GDM1 (cell line): ENCODE measurements at places on chromosomes 5 and 9.

DNA sequence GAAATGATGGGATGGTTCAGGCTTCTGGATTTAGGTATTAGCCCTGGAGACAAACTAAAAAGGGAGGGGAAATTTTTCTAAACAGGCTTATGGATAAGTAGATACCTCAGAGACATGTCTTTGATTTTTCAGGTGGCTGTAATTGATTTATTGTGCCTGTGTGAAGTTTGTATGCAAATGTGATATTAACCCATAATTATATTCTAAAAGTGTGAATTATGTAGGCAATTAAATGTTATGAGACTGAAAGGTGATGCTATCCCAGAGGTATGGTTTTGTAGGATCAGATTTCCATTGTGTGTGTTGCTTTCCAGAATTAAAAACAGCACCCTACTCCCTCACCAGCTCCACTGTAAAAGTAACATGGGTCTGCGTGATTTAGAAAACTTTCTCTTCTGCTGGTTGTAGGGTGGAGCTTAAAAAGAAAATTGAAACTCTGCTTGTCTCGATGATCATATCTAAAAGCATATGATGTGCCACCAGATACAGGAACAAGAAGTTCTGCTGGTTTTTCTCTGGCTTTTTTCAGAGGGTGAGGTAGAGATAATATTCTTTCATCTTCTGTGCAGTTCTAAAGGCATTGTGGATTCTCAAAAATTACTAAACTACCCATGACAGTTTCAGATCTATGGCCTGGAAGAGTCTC, 71.8 kb upstream of the TAF11L2 start:
- DNase-seq, result no peak

DNA sequence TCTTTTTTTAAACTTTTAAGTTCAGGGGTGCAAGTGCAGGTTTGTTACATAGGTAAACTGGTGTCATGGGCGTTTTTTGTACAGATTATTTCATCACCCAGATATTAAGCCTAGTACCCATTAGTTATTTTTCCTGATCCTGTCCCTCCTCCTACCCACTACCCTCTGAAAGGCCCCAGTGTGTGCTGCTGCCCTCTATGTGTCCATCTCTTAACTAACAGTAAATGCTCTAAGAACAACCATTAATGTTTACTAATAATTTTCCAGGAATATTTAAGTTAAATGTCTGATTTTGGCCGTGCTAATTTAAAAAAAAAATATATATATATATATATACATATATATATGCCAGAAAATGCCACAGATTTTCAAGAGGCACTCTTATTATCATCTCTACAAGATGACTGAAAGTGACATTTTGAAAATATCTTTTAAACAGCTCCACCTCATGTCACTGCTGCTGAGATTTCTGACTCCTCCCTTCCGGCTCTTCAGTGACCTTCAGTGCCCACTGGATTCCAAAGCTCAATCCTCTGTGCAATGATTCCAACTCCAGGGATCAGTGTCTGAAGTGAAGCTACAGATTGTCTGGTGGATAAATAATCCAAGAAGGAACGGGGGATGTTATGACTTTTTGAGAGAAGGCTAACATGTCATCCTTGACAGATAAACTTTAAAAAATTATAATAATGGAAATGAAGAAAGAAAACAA, 46.7 kb upstream of the HNRNPA0 start:
- DNase-seq, result no peak

DNA sequence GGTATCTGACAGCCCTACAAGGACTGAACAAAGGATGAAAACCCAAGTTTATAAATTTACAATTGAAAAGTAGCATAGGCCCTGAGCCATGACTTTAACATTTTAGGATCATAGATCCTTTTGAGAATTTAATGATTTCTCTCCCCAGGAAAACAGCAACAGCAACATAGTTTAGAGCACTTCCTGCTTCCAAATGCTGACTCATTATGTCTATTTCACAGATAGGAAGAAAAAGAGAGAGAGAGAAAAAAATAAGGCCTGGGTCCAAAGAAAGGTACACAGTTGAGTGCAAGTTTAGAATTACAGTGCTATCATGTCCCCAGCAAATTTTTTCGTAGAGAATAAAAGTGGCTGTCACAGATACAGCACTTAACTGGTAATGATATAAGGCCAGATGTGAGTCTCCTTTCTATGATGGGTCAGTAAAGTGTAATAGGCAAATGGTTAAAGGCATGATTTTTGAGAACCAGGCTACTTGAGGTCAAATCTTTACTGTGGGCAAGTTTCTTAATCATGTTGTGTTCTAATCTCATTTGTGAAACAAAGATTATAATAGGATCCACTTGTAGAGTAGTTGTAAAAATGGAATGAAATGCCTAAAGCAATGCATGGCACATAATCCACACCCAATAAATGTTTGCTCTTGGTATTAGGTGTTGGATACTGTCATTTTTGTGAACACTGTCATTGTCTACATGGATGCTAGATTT, 12.3 kb upstream of the PPP2R2B start:
- no peak for DNase-seq

DNA sequence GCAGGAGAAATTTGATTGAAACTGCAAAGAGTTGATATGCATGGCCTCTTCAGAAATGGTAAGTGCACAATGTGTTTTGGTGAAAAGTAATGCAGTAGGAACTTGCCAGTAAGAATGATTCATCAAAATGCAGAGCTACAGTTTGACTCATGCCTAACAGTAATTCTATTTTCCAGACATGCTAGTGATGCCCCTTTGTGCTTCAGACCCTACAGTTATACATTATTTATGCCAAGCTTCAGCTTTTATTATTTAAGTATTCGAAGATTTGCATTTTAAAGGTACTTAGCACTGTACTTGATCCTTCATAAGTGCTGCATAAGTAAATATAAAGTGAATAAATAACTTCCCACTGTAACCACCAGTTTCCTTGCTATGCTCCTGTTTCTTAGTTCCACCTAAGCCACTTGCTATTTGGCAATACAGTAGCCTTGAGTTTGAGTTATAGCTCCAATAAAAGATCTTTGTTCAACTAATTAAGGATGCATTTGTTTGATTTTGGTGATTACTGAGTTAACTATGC, 3.6 kb upstream of the SPATA31E1 start:
- DNase-seq, result no peak

DNA sequence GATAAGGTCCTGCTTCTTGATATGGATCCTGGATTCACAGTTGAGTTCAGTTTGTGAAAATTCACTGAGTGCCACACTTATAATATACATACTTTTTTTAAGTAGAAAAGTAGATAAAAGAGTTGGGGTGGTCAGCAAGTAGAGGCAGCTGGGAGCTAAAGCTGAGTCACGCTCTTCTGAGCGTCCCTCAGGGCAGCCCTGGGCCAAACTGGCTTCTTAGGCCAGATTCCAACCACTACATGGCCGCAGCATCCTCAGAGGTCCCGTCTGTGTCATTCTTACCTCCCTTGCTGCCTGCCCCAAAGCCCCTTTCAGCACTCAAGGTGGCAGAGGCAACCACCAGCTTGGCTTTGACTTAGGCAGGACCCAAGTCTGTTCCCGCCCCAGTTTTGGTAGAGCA, 123.3 kb upstream of the TBC1D2 start:
- DNase-seq, result no peak

DNA sequence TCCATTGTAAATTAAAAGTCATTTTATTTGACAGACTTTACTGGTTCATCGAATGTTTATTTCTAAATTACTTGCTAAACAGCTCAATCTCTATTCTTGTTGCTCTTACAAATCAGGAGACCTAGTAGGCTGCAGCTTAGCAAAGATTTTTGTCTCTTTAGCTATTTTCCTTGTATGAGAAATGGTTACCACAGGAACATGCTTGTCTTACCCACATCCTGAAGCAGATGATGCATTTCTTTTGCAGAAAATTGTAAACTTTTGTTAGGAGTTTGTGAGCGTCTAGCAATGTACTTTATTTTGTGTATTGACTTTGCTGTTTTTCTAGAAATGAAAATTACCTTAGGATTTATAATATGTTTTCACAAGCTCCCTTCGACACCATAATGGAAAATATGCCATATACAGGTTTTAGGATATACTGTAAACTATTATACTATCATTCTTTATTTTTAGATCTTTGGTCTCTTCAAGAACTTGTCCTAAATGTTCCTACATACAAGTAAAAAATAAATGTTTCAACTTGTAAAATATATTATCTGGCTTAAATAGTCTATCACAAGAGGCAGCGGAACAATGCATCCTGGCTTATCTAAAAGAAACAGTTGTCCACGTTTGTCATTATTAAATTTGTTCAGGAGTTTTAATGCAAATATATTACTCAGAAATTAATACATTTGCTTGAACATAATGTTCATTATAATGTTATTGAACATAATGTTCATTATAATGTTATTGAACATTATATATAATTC, 54.1 kb downstream of the SPEF2 start:
- peak; percentile 19 for DNase-seq

DNA sequence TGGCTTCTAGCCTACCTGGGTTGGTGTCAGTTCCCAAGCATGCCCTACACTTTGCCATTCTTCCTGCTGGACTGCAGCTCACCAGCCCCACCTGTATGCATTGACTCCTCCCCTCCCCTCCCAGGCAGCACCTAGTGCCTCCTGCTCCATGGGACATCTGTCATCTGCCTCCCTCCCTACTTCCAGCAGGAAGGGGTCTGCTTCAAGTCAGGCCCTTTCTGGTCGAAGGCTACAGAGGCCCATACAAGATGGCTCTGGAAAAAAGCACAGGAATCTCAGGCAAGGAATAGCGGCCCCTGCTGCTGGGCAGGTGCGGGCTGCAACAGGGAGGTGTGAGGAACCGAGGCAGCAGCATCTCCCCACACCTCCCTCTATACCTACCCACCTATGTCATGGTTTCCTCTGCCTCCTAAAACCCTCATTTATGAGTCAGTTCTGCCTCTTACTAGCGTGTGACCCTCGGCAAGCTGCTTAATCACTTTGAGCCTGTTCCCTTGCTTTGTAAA, 19.7 kb downstream of the WWC1 start:
- DNase-seq, result no peak

DNA sequence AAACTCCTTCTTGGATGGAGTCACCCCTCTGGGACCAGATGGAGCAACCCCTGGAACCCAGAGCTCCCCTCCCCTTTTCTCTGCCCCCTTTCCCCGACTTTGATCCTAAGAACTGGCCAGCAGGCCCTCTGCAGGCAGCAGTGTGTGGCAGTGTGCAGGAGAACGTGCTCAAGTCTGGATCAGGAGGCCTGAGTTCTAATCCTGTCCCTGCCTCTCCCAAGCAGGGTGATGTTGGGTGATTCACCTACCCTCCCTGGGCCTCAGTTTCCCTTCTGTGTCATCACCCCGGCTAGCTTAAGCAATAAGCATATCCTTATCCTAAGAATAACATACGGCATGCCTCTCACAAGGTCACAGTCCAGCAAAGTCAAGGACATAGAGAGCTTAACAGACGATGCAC, 67.6 kb downstream of the C9orf50 start:
- DNase-seq, result no peak
